ENCODE measurements at places on chromosomes 2 and 18.

- no peak for DNase-seq
These were observed 107.2 kb upstream of the UGP2 start for GRCh38 chr2:63734510-63734909.

DNA sequence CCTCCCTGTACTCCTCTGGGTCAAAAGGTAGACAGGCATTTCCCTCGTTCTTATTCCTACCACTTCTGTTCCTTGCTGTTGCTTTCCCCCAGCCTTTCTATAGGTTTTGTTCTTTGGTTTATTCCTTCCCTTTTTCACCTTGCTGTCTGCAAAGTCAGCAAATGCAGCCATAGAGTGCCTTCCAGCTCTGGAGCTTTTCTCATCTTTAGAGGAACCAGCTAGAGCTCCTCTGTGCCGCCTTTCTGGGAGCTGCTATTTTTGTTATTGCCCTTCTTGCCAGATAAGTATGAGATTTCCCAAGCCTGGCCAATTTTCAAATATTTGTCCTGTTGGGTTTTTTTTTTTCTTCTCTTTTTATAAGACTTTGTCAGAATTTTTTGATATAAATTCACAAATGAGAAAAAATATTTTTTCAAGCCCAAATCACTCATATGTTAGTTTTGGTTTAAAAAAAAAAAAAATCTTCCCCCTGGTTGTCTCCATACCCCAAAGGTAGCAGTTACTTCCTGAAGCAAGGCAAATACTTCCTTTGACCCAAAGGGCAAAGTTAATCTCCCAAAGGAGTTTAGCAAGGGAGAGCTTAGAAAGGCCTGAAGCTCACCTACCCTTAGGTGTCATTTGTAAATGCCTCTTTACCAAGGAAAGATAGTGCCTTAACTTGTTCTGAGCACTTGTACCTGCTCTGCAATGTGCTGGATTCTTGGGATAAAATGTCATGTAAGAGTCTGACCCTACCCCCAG lies 5.1 kb upstream of the TTC27 start:
- DNase-seq: no peak

GRCh38 chr2:152552888-152553287 lies 164.4 kb downstream of the PRPF40A start:
- DNase-seq: peak; percentile 5

DNA sequence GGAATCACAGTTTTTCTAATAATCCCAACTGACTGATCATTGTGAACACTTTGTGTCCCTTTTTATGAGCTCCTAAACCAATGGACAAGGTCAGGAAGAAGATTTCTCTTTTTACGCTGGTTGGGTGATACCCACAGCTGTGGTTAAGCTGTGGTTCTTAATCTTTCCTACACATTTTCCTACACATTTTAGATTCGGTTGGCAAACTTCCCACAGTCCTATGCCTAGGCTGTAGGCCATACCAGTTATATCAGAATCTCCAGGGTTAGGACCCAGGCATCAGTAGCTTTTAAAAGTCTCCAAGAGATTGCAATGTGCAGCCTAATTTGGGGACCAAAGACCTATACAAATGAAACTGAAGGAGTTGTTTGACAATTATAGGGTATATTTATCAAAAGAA lies 203.0 kb downstream of the SP3 start:
- DNase-seq: no peak

DNA sequence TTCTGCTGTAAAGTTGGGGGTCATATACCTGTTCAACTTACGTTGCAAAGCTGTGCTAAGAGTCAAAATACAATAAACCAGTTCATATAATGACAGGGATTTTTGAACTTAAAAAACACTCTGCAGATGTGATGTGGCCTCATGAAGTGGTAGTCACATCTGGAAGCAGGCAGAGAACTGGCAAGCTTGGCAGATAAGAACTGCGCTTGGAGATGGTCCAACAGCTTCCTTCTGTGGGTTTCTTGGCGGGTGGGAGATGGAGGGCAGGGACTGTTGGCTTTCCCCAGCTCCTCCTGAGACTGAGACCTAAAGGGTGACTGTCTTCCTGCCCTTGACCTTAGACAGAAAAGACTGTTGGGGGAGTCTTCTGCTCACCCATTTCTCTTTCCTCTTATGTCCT lies 140.4 kb downstream of the CTIF start:
- DNase-seq: no peak

- peak; percentile 72 for DNase-seq
These were observed 431.8 kb upstream of the SPHKAP start for GRCh38 chr2:228613133-228613850.

GRCh38 chr18:5103286-5103685 lies 93.8 kb downstream of the AKAIN1 start:
- DNase-seq: no peak

GRCh38 chr2:150909090-150909489 lies 352.6 kb downstream of the RBM43 start:
- DNase-seq: no peak

DNA sequence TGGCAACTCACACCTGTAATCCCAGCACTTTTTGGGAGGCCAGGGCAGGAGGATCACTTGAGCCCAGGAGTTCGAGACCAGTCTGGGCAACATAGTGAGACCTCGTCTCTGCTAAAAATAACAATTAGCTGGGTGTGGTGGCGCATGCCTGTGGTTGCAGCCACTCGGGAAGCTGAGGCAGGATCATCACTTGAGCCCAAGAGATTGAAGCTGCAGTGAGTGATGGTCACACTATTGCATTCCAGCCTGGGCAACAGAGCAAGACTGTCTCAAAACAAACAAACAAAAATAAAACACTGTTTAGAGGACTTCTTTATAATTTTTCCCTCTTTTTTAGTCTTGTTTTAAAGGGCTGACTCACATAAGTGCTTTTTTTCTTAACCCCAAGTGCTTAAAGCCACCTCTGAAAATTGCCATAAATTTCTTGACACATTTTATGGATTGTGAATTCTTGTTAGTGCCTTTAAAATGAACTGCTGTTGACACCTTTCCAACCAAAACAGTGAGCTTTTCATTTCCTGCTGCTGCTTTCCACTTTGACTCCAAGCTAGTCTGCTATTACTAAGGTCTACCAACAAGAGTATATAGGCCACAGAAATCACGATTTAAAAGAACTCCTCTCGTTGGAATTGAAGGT lies 41.7 kb downstream of the CYP20A1 start:
- no peak for DNase-seq

GRCh38 chr2:11071211-11071610 lies 84.1 kb upstream of the SLC66A3 start:
- no peak for DNase-seq

- DNase-seq: no peak
These were observed 313.8 kb downstream of the PIK3C3 start for GRCh38 chr18:42268798-42269197.

DNA sequence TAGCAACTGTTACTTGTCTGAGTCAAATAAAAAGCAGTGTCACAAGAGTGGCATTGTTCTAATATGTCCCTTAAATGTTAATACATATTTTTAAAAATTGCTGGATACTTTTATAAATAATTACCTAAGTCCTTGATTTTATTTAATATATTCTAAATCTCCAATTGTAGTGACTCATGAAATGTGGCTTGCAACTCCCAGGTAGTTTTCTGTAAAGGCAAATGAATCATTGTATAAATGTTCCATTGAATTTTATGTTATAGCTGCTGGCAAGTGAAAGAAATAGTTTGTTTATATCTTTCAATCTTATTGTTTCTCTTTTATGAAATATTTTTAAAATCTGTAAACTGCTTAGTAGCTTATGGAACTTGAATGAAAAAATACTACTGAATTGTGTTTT lies 32.7 kb upstream of the C1GALT1C1L start:
- DNase-seq: no peak

DNA sequence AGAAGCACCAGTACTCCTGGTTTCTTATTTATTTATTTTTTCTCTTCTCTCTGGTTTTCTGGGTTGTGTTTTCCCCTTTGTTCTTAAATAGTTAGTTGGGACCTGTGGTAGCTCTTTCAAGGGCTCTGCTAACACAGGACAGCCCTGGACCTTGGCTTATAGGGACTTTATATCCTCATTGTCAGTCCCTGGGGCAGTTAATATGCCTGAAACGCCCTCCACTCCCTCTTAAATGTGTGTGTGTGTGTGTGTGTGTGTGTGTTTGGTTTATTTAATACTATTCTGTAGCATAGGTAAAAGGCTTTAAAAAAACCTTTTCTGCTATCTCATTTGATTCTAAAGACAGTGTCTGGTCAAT lies 54.6 kb downstream of the GATA6 start:
- no peak for DNase-seq

DNA sequence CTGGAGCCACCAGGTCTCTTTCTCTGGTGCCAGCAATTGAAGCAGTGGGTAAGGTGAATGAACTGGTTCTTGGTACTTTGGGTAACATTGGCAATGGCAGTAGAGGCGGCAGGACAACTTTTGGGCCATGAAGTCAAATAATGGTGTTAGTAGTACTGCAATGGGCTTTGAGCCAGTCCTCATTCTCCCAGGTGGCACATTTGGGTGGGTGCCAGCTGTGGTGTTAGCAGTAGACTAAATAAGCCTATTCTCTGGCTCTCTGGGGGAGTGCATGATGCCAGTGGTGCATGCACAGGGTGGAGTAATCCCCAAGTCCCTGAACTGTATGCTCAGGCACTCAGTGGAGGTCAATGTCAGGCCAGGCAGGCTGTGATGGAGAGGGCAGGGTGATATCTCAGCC lies 120.2 kb upstream of the LRRTM4 start:
- no peak for DNase-seq

DNA sequence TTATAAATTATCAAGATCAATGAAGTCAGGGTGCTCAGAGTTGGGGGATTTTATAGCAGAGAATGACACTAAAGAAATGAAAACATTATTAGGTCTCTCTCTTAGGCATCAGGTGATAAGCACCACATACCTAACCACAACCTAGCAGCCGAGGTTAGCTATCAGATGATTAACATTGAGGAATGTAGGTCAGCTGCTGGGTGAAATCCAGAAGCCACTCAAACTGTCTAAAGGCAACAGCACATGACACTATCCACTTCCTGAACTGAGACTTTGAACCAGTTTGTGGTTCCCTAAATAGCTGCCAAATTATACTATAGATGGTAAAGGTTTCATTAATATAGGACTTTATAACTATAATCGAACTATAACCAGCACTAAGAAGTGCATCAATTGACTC lies 4.7 kb downstream of the EPG5 start:
- peak; percentile 89 for DNase-seq

DNA sequence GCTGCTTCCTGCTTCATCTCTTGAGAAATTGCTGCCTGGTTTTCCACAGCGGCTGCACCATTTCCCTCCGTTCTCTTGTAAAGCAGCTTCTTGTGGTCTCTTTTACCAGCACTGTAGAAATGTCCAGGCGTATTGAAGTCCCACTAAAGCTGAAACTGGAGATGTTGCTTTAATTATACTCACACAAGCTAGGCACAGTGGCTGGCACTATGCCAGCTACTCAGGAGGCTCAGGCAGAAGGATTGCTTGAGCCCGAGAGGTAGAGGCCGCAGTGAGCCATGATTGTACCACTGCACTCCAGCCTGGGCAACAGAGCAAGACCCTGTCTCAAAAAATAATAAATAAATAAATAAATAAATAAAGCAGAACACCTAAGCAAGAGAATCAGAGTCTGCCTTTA lies 19.2 kb upstream of the ATP9B start:
- DNase-seq: no peak

DNA sequence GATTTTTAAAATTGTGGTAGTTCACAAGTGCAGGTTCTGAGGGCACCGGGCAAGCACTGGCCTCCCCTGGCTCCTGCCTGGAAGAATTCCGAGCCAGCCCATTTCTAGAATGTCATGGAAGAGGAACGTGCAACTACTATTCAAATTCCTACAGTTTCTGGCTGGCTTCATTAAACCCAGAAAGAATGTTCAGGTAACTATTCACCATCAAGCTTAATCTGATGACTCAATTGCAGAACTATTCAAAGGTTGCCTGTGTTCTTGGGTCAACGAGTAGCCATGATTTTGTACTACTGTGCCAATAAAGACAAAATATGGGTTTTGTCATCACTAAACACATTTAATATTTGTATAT lies 14.3 kb upstream of the MFF start:
- DNase-seq: peak; percentile 73

DNA sequence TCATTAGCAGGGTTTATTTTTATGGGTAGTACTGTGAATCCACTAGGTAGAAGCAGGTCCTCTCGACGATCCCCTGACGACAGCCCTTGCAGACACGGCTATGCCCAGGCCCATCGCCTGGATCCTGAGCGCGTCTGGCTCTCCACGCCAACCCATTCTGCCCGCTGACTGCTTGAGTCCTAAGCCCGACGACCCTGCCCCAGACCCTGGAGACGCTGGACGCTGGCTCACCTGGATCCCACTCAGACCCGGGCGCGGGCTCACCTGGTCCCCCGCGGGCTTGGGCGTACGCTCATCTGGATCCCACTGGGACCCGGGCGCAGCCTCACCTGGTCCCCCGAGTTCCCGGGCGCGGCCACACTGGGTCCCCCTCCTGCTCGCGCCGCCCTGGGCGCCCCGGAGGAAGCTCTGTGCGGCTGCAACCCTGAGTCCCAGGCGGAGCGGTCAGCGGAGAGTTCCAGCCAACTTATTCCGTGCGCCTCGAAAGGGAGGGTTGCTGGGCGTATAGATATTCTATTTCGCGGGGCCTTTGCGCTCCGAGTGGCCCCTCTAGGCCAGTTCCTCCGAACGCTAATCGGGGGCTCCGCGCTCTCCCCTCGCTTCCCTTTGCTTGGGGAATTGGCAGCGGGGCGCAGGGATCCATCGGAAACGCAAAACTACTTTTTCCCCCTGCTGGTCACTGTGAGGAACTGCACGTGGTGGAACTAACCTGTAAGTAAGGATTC lies 22.4 kb upstream of the RMP24 start:
- no peak for DNase-seq

GRCh38 chr18:49585781-49586663 lies 24.2 kb downstream of the LIPG start:
- DNase-seq: no peak

- peak; percentile 34 for DNase-seq
These were observed 53.4 kb downstream of the THADA start for GRCh38 chr2:43542285-43542933.

DNA sequence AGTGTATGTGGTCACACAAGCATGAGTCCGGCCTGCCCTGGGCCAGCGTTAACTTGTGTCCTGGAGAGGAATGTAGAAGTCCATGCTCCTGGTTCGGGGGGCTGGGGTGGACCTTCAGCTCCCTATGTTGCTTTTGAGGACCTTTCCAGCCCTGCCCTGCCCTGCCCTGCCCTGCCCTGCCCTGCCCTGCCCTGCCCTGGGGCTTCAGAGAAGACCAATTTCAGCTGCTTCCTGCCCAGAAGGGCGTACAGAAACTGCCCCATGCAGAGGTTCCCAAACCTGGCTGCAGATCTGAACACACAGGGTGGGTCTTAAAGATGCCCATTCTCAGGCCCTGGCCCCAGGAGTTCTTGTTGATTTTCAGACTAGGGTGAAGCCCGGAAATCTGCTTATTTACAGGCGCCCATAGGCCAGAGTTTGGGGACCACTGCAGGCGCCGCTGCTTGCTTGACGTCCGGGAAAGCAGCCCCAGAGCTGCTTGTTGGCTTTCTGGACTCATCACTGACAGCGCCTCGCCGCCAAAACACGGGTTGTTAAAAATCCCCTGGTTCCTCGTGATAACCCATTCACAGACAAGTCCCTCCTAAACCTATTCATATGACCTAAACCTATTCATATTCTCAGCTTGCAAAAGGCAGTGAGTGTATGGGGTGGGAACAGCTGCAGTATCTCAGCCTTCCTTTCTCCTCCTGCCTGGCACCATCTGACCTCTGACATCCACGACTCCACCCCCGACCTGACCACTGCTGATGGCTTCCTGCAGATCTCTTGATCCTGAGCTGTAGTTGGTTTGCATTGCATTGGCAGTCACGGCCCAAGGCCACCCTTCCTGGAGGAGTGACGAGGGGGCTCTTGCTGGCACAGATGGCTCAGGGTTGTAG lies 198.3 kb downstream of the GLI2 start:
- peak; percentile 64 for DNase-seq

- peak; percentile 51 for DNase-seq
These were observed 191.4 kb downstream of the MBD2 start for GRCh38 chr18:54033052-54033451.

GRCh38 chr18:50633992-50634391 lies 74.1 kb downstream of the MAPK4 start:
- no peak for DNase-seq

Measured in RCC 7860 (cell line).